ENCODE measurements at places on chromosomes 5 and 9. TPM values are rescaled to one million over a fixed set of nuclear protein-coding genes. Genes with fewer than 3 reads are reported as not detected.

DNA sequence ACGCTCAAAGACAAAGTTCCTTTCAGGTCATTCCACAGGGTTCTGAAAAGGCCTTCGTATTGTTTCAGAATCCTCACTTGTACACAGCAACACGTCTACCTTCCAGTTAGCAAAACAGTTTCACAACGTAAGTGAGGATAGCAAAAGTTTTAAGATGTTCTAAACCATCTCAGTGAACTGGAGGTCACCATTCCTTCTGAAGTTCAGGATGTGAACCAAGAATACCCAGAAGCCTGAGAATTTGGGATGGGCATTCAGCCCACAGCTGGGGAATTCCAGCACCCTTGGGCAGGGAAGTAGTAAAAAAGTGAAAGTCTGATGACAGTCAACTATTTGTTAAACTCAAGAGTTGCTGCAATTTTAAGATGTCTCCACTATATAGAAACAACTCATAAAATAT lies 224.5 kb downstream of the BNC2 start:
- no peak for DNase-seq

GRCh38 chr9:2676466-2676865 lies 40.8 kb upstream of the KCNV2 start:
- no peak for DNase-seq

DNA sequence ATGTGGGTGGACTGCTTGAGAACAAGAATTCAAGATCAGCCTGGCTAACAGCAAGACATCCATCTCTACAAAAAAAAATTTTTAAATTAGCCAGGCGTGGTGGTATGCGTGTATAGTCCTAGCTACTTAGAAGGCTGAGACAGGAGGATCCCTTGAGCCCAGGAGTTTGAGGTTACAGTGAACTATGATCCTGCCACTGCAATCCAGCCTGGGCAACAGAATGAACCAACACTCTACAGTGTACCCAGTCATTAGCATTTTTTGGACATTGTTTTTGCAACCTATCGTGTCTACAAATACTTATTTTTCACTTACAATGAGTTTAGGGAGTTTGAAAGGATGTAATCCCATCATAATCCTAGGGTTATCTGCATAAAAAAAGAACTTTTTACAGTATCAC lies 22.1 kb downstream of the RICTOR start:
- DNase-seq, result no peak

DNA sequence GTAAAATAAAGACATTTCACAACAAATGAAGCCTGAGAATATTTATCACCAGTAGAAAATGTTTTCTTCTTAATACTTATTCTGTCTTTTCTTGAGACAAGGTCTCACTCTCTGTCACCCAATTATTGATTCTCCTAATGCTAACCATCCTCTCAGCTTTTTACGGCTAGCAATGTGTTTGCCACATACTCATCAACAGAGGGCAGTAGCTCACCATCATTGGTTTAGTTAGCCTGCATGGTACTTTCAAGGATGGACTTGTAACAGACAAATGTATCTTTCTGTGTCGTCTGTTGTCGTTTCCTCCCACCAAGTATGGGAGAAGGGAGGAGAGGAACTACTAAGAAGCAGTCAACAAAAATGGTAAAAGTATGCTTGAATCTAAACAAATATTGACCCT lies 5.9 kb upstream of the ACO1 start:
- DNase-seq, result no peak

Gene TAF9
- total RNA-seq, result 70.2 TPM

Data from CD8-positive, alpha-beta memory T cell (primary cell).